Stimulated activated CD8-positive, alpha-beta memory T cell treated with anti-CD3 and anti-CD28 coated beads, Interleukin-15, amount 100 ng/mL, for 24 hours (primary cell): ENCODE measurements at places on chromosomes 11 and 22.

DNA sequence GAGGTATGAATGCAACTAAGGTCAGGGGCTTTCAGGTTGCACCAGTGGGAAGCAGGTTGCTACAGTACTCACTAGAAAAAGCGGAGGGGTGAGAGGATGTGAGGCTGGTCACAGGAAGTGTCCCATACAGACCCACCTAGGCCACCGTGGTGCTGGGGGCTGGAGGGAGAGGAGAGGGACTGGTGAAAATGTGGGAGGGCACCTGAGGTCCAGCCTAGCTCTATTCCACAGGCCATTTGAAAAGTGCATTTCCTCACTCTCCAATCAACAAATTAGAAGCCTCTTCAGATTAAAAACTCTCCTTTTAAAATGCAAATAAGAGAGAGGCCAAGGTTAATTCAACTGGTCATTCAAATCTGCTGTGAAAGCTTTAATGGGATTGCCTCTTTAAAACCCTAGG is 38.6 kb upstream of the NCAM1 start:
- DNase-seq = no peak

DNA sequence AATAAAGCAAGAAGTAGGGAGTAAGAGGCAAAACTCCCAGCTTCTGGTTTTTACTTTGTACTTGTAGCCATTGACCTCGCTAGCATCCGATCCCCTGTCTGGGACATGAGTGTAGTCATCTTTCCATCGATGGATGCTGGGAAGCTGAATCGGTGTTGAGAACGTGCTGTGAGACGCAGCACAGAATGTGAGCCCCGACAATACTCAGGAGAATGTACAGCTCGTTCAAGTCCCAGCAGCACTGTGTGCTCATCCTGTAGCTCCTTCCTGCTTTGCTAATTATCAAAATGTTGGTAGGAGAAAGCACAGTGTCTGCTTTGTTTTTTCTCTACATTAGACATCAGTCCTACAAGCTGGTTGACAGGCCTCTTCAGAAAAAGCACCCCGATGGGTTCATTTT is 56.6 kb downstream of the JAM3 start:
- DNase-seq = no peak

- DNase-seq = no peak
Measured at GRCh38 chr11:2489083-2489482, 44.3 kb downstream of the KCNQ1 start.

GRCh38 chr11:58837707-58838388 is 6.7 kb downstream of the GLYATL2 start:
- DNase-seq = no peak

DNA sequence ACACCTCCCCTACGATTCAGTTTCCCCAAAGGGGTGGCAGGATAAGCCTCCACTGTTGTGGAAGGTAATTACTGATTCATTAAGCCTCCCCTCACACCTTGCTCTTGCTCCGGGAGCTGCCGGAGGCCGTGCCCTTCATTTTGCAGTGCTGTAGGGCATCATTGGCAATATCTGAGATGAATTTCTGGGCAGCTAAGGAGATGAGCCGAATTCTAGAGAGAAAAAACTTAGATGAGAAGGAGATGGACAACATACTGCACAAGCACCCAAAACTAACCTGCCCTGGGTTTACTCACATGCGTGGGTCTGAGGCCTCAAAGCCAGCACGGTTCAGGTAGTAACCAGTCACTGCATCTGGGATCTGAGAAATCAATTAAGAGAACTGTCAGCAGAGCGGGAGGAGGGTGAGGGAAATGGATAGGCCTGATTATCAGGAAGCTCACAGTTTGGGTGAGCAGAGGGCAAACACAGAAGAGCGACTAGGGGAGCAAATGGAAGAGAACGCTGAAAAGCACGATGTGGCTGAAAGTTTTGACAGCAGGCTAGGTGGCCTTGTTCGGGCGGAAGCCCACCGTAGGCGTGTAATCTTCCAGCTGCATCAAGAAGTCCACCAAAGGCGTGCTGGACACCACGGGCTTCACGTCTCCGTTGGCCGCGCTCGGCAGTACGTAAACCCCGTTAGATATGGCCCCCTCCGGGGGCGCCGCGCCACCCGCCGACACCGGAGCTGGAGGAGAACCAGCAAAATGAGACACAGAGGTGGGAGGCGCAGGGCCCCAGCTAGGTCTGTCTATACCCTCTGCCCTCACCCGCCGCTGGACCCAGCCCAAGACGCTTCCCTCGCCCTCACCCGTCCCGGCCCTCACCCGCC is 689 bp downstream of the TAF10 start:
- DNase-seq = no peak

GRCh38 chr22:21101877-21102638 is 56.3 kb downstream of the LRRC74B start:
- no peak for DNase-seq

DNA sequence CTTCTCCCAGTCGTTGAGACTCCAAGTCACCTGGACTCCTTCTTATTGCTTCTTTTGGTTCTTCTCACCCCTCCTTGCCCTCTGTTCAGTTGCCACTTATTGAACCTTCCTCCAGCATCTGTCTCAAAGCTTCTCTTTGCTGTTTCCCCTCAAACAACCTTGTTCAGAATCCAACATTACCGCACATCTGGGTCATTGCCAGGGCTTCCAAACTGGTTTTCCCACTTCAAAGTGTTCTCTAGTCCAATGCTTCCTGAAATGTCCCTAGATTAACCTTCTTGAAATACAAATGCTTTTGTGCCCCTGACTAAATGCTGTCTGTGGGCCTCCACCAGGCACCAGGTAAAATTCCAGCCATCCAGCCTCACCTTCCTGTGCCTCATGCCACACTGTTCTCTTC is 100.8 kb upstream of the TTC12 start:
- DNase-seq = no peak

GRCh38 chr11:102929972-102930371 is 25.6 kb downstream of the MMP13 start:
- no peak for DNase-seq

- DNase-seq = no peak
Measured at GRCh38 chr22:31917227-31917921, 27.0 kb upstream of the YWHAH start.

- no peak for DNase-seq
Measured at GRCh38 chr11:102345904-102346303, 1.1 kb upstream of the BIRC2 start.

DNA sequence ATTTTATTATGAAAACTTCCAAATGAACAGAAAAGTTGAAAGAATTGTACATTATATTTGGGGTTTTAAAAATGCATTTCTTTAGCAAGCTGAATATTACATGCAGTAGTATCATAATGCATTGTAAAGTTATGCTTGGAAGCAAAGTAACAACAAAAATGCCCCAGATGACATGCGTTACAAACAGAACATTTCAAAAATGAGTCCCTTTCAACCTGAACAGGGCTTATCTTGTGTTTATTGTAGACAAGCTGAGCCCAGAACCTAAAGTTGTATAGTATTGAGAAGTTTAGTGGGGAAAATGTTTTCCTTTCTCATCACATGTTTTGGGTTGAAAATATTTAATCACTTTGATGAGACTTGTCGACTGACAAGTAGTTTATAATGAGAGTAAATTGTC is 68.8 kb downstream of the CECR2 start:
- DNase-seq = no peak

DNA sequence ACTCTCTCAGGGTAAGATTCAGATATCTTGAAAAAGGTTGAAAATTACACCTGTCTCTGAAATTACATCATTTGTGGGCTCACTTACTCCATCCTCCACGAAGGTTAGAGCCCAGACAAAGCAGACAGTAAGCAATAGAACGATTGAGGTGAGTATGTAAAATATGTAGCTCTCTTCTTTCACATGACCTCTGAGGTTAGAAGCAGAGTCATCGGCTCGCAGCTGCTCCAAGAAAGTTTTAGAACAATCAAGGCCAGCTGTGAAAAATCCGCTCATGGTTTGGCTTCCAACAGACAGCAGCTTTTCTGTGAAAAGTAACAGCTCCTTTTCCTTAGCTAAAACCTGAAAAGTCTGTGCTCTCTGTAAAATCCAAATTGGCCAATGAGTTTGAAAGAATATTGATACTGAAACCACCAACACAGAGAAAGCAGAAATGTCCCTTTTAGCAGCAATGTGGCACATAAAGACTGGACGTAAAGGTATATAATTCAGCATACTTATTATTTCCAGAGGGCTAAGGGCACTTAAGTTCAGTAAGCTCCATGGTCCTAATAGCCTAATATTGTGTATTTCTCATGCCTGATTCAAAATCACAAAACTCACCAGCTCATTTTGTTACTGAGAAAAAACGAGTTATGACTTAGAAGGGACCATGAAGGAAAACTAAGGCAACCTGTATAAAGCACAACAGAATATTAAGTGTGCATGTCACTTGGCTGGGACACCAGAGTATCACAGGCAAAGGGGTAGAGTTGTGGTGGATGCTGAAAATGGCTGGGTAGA is 78.2 kb downstream of the FAM76B start:
- DNase-seq = no peak

DNA sequence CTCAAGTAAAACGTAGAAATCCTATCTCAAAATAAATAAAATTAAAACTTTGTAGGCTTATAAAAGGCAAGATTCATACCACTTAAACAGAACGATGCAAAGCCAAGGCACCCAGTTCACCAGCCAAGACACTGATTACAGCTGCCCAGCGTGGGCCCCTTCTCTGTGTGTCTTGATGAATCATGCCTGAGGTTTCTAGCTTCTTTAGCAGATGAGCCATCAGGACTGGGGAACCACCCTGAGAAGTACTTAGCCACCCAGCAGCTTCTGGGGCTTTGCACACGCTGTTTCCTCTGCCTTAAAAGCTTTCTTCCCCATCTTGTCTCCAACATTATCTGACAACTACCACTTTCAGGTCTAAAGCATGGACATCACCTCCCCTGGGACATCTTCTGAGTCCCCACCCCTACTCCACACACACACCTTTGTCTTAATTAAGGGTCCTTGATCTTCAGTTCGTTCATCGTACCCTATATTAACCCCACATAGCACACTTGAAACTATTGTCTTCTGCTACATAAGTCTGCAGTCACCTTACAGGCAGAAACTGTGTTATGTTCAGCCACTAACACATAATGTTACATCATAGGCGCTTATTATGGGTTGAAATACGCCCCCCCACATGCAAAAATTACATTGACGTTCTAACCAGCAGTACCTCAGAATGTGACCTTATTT is 8.7 kb upstream of the LAYN start:
- DNase-seq = no peak

- no peak for DNase-seq
Measured at GRCh38 chr11:121703201-121703600, 250.4 kb upstream of the SORL1-AS1 start.

DNA sequence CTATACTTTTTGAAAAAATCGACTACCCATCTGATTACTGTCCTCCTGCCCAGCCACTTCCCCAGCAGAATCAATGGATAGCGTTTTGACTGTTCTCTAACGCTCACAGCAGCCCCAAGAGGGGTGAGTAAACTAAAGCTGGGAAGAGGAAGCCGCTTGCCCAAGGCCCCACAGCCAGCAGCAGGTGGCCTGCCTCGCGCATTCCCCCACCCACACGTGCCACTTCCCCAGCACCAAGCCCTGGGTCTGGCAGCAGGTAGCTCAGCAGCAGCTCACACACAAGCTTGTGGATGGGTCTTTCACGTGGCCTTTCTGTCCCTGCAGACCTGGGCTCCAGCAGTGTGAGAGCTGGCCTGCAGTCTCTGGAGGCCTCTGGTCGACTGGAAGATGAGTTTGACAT is 34.3 kb downstream of the TOM1 start:
- no peak for DNase-seq

- no peak for DNase-seq
Measured at GRCh38 chr11:27416568-27417176, 53.7 kb upstream of the CCDC34 start.

DNA sequence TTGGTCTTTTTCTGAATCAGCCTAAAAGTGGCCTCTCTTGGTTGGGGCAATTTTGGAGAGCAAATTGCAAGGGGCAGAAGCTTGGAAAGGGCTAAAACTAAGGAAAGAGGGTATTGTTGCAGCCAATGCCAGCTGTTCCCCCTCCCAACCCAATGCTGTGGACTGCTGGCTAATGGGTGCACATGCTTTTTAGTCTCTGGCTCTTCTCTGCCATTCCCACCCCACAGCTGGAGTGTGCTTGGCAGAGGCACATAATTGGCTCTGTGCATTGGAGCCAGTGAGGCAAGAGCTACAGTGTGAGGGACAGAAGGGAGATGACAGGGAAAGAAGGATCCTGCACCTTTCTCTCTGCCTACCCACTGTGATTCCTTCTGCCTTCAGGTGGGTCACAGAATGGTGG is 140.0 kb downstream of the NECTIN1 start:
- no peak for DNase-seq

- DNase-seq = no peak
Measured at GRCh38 chr11:36224209-36224882, 64.9 kb downstream of the COMMD9 start.

DNA sequence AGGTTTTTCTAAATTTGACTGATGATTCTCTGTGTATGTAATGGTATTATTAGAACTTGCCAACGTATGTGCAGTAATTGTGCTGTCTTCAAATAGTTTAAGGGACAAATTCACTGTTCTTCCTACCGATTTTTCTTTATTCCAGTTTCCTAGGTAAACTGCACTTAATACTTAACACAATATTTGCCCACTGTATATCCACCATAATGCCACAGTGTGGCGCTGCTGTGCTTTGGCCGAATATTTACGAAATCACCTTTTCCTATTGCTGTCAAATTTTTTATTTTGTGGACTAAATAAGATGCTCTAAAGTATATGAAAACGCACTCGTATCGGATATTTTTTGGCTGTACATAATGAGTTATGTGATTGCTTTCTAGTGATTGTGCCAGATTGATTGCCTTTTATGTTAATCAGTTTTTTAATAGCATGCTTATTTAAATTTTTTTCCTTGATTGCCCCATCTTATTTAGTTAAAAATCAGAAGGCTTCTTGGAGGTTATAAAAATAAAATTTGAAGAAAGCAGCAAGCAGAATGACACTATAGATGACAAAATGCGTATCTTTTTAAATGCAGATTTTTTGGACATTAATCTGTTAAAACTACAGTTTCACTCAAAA is 10.5 kb downstream of the AASDHPPT start:
- DNase-seq = no peak
